ENCODE measurements at places on chromosomes 7 and 10.

DNA sequence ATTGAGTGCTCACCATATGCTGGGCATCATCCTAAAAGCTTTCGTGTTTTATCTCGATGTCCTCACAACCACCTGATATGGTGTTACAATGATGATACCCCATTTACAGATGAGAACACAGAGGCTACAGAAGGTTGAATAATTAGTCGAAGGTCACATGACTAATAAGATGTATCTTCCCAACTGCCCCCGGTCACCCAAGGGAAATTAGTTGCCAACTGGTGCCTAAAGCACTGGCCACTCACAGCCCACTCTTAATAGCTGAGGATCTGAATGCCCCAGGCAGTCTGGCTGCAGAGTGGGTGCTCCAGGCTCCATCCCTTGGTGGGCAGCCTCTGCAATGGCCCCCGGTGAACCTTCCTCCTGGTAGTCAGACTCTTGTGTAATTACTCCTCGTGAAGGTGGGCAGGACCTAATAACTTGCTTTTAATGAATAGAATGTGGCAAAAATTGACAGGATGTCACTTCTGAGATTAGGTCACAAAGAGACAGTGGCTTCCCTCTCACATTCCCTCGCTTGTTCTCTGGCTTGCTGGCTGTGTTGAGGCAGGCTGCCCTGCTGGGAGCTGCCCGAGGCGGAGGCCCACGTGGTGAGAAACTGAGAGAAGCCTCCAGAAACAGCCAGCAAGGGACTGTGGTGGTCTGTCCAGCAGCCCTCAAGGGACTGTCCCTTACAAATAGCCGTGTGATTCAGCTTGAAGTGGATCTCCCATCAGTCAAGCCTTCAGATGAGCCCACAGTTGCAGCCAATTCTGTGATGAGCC is 109.4 kb downstream of the ARHGAP22 start:
- DNase-seq: no peak

DNA sequence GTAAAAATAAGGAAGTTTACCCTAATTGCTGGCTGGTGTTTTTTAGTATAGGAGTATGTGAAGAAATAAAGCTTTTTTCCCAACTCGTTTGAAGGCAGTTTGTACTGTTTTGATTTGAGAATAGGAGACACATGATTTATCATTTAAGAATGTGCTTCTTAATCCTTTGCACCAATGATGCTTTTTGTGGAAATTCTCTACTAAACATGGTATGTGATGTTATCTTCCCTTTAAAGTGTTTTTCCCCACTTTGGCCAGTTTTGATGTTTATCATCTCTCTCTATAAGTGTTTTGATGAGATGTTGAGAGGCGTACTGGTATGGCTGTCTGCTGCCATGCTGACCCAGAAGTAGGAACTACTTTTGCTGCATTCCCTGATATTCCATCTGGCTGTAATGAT is 85.1 kb downstream of the SUGCT start:
- no peak for DNase-seq

DNA sequence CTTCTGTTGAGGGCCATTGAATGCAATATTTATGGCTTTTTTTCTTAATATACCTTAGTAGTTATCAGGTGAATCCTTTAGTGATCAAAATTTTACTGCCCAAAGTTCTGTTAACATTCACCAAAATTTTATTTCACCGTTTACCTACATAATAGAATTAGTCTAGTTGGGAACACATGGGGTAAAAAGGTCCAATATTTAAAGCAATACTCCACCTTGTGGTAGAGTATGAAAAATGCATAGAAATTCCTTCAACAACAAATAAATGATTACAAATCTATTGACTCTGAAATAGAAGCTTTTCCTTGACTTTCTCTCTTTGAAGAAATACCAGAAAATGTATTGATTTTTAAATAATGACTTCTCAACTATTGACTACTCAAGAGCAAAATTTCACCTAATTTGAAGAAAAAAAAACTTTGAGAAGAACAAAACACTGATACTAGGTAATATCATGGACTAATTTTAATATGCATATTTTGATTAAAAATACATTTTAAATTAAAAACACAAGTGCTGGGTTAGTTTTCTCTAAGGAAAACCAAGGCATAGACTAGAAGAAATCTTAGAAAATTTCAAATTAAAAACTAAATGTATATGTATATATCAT is 43.3 kb downstream of the POLR1F start:
- DNase-seq: peak; percentile 7

DNA sequence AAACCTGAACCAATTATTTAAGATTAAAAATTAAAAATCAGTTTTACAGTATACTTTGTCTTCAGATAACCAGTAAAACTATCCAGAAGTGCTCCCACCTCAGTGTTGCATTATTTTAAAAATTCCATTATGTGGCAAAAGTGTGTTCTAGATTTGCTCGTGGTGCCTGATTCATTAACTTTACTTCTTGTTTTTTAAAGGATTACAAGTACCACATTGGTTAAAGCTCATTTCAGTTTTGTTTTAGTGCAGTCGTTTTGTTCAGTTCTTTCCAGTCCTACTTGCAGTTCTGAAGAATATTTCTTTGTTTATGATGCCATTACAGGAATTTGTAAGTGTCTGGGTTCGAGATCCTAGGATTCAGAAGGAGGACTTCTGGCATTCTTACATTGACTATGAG is 69.0 kb downstream of the SNX10 start:
- no peak for DNase-seq

DNA sequence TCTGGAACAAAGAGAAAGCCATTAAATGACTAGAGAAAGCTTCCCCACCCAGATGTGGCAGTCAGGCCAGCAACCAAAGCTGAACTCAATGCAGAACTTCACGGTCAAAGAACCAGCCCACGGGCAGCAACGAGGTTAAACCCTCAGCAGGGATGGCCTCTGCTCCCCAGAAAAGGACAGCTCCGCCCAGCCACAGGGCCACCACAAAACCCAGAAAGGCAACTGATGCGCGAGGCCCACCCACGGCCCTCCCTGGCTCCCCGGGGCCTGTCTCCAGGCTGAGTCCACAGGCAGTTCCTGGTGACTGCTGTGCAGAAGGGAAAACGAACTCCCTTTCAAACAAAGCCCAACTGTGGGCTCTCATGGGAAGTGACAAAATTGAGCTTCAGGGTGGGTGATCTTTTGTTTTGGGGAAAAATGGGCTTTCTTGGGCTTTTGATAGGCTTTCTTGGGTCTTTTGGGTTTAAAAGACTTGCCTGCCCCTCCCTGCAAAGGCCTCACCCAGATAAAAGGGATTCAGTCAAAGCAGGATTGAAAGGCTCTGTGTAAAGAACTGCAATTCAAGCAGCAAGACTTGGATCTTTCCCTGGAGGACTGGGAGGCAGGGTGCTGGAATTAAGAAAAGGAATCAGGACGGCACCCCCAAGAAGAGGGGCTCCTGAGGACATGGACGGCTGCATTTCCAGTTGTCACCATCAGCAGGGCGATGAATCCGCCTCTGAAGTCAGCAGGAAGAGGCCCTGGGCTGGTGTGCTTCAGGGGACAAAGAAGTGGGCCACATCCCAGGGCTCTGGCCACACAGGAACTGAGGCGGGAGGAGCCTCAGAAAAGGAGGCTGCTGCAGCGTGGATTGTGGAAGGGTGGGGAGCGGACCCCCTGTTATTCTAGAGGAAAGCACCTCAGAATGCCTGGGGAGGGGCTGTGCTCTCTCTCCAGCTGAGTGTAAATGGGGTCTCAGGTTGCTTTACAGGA is 209.9 kb downstream of the USP6NL start:
- DNase-seq: no peak

Measured in HS-27A (cell line).